ENCODE measurements at places on chromosomes 11 and 22. TPM values are rescaled to one million over a fixed set of nuclear protein-coding genes. Genes with fewer than 3 reads are reported as not detected.

DNA sequence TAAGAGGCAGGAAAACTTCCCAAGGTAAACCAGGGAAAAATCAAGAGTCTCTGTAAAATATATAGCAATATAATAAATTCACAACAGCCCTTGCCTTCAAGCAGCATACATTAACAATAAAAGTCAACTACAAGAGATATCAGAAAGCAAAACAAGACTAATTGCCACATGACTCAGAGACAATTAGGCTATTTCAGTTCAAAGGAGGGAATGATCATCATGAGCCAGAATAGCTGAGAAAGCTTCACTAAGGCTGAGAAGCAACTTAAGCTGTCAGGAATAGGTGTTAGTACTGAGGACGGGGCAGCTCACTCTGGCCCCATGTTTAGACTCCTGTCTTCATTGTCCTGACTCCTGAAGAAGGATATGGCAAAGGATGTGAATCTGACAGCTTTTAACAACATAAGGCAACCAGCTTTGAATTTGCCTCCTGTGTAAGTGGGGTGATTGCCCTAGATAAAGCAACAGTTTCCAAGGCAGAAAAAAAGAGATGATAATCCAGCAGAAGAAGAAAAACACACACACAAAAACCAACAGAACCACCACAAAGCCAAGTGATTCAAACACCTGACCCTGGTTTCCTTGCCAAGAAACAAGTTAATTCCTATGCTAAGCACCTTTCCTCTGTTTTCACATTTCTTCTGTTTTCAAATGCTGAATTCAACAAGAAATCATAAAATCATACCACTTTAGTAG lies 60.8 kb downstream of the SIK3 start:
- DNase-seq, result no peak

DNA sequence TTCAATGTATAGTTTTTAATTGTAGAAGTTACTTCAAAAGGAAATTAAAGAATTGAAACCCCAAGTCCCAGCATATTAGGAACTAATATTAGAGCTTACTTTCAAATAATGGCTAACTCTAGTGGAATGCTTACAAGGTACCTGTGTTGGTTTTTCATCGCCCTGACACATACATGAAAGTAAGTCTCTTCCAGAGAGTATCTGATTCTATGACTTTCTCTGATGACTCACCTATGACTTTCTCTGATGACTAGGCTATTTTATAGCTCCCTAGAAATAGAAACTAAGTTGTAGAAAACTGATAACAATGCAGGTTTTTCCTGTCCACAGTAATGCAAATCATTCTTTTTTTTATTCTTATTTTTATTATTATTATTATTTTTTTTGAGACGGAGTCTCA lies 33.6 kb upstream of the MMP7 start:
- no peak for DNase-seq

The HSPB2 gene
- 24.8 TPM for total RNA-seq

DNA sequence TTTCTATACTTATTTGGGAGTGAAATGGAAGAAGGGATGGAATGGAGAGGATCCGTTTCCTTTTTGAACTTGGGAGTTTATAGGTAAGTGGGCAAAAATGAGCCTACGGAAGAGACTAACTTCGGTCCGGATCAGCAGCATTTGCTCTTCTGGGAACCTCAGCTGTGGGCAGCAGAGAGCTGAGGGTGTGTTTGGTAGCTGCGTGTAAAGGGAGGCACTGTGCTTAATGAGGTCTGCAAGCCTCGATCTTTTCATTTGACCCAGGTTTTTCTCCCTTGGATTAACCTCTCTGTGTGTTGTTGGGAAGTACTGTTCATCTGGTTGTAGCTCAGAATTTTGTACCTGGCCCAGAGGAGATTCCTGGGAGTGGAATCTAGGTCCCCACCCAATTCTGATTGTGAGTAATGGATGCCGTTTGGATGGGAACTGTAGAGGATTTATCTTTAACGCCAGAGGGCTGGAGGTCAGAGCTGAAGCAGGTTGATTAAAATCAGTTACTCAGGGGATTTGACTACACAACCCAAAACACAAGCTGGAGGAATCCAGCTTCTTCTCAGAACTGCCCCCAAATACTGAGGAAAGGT lies 201.6 kb upstream of the SORL1-AS1 start:
- no peak for DNase-seq

DNA sequence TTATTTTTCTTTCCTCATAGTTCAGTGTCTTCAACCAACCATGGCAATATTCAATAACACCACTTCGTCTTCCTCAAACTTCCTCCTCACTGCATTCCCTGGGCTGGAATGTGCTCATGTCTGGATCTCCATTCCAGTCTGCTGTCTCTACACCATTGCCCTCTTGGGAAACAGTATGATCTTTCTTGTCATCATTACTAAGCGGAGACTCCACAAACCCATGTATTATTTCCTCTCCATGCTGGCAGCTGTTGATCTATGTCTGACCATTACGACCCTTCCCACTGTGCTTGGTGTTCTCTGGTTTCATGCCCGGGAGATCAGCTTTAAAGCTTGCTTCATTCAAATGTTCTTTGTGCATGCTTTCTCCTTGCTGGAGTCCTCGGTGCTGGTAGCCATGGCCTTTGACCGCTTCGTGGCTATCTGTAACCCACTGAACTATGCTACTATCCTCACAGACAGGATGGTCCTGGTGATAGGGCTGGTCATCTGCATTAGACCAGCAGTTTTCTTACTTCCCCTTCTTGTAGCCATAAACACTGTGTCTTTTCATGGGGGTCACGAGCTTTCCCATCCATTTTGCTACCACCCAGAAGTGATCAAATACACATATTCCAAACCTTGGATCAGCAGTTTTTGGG lies at the start of gene OR51T1:
Gene OR51T1, plus strand, starts transcription at position 41 of the 641 bp plus-strand sequence. Its CDS starts 0 bp downstream, at position 41.
- DNase-seq, result no peak

The LRRC56 gene
- 1.3 TPM for total RNA-seq

The CHCHD10 gene
- total RNA-seq, result 30.9 TPM

The DNAJB7 gene
- not detected for total RNA-seq

- no peak for DNase-seq
These were observed 39.8 kb downstream of the RELT start for GRCh38 chr11:73415854-73416615.

Data from aorta (tissue), 5 donors.